ENCODE measurements at places on chromosomes 16 and 17. TPM values are rescaled to one million over a fixed set of nuclear protein-coding genes. Genes with fewer than 3 reads are reported as not detected.

Gene SLC12A3
- 0.88 TPM for total RNA-seq

Gene TSNAXIP1
- total RNA-seq, result 0.91 TPM

Gene MRPL12
- 189 TPM for total RNA-seq

Gene CDRT15L2
- not detected for total RNA-seq

Gene RGS11
- not detected for total RNA-seq

Gene RAB26
- 9.5 TPM for total RNA-seq

Gene IRX3
- total RNA-seq, result not detected

Gene KIF19
- total RNA-seq, result not detected

Gene VMO1
- total RNA-seq, result 0.55 TPM
